ENCODE measurements at places on chromosomes 11 and 22. TPM values are rescaled to one million over a fixed set of nuclear protein-coding genes. Genes with fewer than 3 reads are reported as not detected.

The KCNK7 gene
- total RNA-seq: not detected

The KCNJ4 gene
- 6.6 TPM for total RNA-seq

The BIRC3 gene
- 0.74 TPM for total RNA-seq

The F2 gene
- not detected for total RNA-seq

The KRTAP5-1 gene
- not detected for total RNA-seq

The FAM83F gene
- total RNA-seq: 0.25 TPM

The PKDREJ gene
- total RNA-seq: under 0.01 TPM

The GGTLC3 gene
- not detected for total RNA-seq

The APOL5 gene
- total RNA-seq: not detected

Data from temporal lobe (tissue), 4 donors.